AG09309 (cell line): ENCODE measurements at places on chromosomes 7 and 10.
A peak's percentile ranks its signal among the peaks of the same experiment; 100 is the strongest.

DNA sequence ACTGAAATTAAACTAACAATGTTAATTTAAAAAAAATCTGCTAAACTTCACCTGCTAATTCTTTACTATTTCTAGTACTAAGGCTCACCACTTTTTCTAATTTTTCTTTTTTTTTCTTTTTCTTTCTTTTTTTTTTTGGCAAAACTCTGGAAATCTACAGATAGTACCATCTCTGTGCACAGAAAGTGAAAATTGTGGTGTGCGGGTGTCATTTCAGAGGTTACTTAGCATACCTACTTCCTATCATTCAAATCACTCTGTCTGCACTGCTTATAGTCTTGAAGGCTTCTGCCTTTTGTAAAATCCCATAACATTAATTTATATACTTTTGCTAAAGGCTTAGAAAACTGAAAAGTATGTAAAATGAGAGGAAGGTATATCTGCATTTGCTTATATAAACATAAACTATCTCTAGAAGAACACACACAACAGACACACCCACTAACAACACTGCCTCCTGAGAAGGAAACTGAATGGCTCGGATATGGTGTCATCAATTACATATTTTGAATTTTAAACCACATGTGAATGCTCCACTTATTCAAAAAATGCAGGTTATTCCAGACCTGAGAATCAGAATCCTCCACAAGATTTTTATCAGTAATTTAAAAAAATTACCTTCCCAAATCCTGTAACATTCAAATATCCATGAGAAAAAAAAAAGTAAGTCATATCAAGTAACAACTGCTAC is 229.5 kb downstream of the PARD3 start:
- DNase-seq: no peak

GRCh38 chr7:112422842-112423496 is 27.3 kb upstream of the IFRD1 start:
- peak; percentile 82 for DNase-seq

DNA sequence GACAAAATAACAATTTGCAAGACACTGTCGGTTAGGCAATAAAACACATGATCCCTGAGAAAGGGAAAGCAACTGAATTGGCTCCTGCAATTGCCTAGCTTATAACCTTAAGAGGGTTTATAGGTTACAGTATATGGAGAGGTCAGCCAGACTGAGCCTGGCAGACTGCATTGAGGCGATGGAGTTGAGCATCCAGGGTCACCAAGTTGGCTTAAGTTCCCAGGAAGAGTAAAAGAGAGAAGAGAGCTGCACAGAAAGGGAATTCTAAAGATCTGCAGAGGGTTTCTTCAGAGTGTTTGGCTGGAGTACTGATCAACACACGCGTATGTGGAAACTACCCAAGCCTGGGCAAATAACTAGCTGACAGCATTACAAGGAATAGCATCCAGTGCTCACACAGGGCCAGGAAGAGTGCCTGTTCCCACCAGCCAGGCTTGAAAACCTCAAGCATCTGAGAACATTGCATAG is 11.2 kb downstream of the ANKMY2 start:
- no peak for DNase-seq

DNA sequence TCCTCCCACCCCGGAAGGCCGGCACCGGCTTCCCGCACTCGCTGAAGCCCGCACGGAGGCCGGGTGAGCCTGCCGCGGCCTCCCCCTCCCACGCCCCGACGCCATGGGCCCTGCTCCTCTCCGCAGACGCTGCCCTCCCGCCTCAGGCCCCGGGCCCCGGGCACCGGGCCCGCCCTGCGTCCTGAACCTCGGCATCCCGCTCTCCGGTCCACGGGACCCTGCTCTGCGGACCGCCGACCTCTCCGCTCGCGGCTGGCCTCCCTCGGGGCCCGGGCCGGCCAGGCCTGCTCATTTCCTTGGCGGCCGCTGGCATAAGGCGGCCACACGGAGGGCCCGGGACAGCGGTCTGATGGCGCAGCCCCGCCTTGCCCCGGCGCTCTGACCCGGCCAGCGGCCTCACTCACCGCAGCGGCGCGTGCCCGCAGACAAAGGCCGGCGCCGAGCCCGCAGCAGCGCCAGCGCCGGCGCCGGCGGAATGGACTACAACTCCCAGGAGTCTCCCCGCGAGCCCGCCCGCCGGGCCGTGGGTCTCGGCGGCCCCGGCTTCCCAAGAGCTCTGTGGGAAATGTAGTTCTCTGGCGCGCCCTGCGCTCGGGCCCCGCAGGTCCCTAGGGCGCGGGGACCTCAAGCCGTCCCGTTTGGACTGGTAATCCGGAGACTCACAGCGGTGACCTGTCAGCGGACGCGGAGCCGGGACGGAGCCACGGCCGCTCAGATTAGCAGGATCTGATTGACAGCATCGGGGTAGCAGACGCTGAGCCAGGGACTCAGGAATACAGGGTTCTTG is at the start of gene ZNF32:
Gene ZNF32 (minus strand): TSS at position 484 of the 787 bp plus-strand sequence. CDS start 2,748 bp downstream, outside the sequence.
- peak; percentile 52 for DNase-seq

- no peak for DNase-seq
Observed at GRCh38 chr10:73867126-73867807, 7.1 kb downstream of the CAMK2G start.
